ENCODE measurements at places on chromosomes 4 and X.

DNA sequence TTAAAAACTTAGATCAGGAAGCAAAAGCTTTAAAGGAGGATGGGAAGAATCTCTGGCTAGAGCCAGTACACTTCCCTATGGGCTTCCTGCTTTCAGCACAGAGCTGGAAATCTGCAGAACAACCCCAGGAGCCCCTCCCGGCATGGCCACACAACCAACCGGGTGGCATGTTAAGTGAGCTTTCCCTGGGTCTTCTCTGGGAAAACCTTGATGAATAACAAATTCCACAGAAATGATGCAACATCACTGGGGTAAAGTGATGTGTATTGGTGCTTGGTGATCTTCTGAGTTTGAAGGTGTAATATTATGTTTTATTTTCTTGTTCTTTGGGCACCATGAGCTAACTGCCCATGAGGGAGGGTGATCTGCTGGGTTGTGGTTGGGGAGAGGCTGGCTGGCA lies 22.1 kb downstream of the NHS start:
- no peak for DNase-seq

DNA sequence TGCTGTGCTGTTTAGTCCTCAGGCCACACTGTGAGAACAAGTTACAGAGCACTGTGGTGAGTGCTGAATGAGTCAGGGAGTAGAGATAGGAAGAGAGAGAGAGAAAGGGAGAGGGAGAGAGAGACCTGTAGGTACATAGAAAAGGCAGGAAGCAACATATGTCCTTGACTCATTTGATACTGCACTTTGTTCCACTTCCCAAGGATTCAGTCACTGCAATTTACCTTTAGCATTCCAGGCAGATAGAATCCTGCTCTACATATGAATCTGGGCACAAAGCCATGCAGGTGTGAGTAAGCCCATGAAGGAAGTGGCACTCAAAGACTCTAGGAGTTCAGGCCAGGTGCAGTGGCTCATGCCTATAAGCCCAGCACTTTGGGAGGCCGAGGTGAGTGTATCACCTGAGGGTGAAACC lies 1.0 kb upstream of the DAPP1 start:
- DNase-seq: peak; percentile 71

GRCh38 chr4:148735432-148736155 lies 293.4 kb upstream of the NR3C2 start:
- no peak for DNase-seq

DNA sequence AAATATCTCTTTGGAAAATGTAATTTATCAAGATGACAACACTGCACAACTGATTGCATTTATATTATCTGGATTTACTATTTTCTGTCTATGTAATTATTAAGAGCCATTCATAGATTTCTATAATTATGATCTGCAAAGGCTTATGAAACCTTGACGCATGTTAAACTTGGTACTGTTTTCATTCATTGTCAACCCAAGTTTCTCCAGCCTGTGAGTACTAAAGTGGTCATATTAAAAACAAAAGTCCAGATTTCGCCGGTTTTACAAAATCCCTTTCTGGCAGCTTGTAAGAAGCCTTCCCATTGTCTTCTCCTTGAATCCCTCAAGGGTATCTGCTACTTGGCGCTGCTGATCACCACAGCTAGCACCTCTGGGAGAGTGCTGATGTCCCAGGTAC lies 19.7 kb upstream of the GRPR start:
- no peak for DNase-seq

GRCh38 chrX:48648336-48648751 lies 35.3 kb upstream of the WAS start:
- DNase-seq: no peak

DNA sequence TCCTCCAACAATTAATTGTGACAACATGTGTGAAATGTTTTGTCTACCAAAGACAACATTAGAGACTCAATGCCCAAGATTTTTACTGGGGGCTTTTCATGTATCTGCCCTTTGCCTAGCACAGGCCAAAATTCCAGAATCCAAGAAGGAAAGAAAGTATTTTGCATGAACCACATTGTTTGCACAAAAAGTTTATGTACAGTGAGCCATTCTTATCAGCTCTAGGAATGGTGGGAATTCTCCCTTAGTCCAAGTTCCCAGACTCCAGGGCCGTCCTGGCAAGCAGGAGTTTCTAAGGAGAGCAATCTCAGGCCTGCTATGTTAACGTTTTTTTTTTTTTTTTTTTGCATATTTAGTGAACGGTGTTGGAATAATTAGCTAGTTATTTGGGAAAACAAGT lies 21.6 kb downstream of the GPRASP1 start:
- DNase-seq: no peak

DNA sequence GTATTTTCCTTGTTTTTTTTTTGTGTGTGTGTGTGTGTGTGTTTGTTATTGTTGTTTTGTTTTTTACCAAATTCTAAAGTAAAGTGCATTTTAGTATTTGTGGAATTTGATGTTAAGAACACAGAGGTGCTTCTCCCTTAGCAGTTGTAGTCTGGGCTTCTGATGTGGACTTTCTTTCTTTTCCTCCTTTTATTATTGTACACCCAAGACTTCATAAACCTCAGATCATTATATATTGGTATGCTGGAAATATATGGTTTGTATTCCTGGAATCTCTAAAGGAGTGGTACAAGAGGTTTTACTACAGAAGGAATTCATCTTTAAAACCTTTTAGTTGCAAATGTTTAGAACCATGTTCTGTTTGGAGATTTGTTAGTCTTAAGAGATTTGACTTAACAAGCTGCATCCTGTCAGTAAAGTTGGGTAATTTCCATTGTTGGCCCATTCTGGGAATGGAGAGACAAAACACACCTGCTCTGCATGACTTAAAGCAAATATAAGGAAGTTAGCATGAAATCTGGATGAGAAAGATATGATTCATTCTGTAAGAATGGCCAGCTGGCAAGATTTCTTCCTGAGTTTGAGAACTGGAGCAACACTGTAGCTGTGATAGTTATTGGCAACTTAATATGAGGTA lies 64.0 kb downstream of the SMAD1 start:
- DNase-seq: peak; percentile 72

DNA sequence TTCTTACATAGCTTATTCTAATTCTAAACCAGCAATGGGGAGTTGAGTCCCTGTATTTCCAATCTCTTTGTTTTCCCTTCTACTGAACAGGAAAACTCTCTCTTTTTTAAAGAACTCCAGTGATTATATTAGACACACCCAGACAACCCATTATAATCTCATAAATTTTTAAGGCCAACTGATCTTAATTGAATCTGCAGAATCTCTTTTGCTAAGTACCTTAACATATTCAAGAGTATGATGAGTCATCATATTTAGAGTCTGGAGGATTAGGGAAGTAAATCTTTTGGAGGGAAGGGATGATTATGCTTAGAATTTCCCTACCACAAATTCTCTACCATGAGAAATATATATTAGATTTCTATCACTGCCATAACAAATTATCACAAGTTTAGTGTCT lies 705.1 kb downstream of the CENPC start:
- DNase-seq: no peak

- no peak for DNase-seq
Measured at GRCh38 chr4:148944839-148945219, 502.6 kb upstream of the NR3C2 start.

- DNase-seq: no peak
Measured at GRCh38 chr4:129623233-129623875, 527.4 kb downstream of the C4orf33 start.

GRCh38 chr4:38415682-38416081 lies 248.3 kb upstream of the KLF3 start:
- no peak for DNase-seq

DNA sequence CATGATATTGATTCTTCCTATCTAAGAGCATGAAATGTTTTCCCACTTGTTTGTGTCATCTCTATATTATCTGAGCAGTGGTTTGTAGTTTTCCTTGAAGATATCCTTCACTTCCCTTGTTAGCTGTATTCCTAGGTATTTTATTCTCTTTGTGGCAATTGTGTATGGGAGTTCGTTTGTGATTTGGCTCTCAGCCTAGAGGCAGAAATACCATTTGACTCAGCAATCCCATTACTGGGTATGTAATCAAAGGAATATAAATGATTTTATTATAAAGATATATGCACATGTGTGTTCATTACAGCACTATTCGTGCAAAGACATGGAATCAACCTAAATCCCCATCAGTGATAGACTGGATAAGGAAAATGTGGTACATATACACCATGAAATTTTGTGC lies 172.7 kb upstream of the IL15 start:
- DNase-seq: no peak
